ENCODE measurements at places on chromosomes 11 and 22.

- no peak for DNase-seq
Observed at GRCh38 chr22:33083212-33083611, 25.0 kb upstream of the SYN3 start.

DNA sequence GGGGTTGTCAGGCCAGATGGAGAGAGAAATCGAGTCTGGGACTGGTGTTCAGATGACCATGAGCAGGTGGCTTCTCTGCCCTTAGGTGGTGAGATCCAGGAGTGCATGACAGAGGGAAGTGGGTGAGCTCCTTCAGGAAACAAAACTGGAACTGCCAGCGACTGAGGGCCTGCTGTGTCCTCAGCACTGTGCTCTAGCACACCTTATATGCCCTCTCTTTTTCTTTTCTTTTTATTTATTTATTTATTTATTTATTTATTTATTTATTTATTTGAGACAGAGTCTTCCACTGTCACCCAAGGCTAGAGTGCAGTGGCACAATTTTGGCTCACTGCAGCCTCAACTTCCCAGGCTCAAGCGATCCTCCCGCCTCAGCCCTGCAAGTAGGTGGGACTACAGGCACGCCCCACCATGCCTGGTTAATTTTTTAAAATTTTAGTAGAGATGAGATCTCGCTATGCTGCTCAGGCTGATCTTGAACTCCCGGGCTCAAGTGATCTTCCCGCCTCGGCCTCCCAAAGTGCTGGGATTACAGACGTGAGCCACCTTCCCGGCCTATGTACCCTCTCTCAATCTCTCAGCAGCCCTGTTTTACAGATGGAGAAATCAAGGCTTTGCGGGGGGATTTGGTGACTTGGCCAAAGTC, 14.8 kb upstream of the RASD2 start:
- no peak for DNase-seq

DNA sequence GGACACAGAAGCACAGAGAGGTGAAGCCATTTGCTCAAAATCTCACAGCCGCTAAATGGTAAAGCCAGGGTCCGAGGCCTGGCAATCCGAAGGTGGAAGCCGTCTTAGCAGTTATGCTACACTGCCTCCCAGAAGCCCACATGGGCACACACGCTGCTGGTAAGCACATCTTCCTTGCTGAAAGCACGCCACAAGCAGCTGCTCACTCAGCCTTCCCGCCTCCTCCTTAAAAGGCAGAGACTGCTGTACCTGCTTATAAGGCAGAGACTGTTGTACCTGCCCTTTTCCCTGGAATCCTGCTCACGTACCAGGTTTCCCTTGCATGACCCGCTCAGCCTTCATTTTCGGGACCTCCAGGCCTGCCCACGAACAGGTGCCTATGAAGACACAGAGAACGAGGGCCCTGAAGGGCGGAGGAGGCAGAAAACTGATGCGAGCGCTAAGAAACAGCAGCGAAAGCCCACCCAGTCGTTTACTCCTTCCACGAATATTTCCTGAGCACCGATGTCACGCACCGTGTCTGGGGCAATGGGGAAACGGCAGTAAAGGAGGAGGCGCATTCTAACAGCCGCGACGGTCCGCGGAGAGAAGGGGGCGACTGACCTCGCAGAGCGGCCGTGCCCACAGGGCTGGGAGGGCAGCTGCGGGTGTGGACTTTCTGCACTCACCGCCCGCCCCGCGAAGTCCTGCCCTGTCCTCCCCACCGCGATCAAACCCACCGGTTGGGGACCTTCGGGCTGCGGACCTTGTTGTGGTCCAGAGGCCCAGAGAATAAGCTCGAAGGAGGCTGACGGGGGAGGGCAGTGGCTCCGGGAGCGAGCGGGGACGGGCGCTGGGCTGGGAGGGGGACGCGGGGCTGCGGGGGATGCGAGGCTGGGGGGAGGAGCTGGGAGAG, 13.0 kb downstream of the SPATA19 start:
- no peak for DNase-seq

DNA sequence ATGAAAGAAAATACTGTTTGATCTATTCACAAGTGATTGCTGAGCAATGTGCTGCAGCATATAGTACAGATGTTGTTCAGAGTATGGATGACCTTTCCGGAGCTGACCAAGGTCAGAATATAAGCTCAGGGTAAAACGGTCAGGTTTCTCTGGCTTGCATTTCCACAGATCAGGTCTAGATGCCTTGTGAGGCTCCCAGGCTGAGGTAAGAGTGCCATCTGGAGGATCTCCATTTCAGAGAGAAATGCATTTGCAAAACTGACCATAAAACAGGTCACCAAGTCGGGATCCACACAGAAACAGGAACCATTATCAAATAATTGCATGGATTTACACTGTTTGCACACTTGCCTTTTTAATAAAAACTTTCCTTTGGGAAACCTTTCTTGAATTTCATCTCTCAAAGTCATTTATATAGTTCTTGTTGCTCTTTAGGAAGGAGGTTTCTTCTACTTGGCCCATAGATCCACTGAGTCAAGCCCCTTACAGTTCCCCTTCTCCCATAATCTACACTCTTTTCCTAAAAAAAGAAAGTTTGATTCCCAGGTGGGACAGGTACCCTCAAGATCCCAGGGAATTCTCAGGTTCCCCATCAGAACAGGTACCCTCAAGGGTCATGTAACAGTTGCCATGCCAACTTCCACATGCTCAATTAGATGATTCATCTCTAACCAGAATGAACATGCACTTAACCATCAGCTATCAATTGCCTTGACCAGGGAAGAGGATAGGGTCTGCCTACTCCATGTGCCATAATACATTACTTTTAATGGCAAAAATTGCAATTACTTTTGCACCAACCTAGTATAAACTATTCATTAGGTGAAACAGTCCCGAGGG, 25.0 kb upstream of the TMPRSS5 start:
- DNase-seq, result peak; percentile 63

DNA sequence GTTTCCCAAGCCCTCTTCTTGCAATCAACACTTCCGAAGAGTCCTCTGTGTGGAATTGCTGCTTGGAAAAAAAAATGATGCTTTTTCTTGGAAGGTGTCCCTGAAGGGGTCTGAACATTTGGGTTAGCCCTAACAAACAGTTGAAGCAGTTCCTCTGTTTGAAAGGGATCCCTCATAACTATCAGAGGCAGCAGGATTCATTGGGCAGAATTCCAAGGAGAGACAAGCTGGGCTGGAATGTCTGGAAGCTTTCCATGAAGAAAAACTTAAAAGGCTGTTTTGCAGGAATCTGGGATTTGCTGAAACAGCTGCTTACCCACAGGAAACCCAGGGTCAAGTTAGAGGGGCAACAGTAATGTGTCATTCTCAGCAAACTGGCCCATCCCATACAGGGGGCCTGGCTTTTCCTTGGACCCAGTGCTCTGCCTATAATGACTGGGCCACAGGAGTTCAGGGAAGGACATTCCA, 3.1 kb downstream of the CSNK2A3 start:
- peak; percentile 92 for DNase-seq

DNA sequence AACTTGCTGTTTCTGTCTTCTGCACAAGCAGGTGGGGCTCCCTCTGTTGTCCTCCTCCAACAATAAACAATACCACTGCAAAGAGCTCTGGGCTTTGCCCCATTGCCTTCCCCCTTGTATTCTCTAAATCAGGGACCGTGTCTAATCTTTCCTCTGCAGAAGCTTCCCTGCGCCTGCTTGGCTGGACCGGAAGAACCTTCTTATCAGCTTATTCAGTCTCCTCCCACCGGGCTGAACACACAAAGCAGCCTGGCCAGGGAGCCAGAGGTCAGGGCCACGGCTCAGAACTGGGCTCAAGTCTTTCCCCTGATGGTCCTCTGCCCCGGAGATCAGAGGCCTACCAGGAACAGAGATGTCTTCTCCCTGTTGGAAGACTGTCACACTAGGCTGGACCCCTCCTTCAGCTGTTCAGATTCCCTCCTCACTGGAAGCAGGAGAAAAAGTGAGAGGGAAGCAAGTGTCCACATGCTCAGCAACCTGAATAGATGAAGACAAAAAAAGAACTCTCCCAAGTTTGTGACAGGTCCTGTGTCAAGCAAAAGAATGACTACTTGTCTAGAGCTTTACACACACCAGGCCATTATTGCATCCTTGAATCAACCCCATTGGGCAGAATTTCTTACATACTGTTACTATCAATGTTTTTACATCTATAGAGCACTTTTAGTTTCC, 63.7 kb downstream of the RAB30 start:
- no peak for DNase-seq

- peak; percentile 92 for DNase-seq
Observed at GRCh38 chr11:63916837-63917691, at the start of gene RCOR2. Gene RCOR2, minus strand, starts transcription at chr11:63917164. Its CDS starts 708 bp downstream, at chr11:63916456.

DNA sequence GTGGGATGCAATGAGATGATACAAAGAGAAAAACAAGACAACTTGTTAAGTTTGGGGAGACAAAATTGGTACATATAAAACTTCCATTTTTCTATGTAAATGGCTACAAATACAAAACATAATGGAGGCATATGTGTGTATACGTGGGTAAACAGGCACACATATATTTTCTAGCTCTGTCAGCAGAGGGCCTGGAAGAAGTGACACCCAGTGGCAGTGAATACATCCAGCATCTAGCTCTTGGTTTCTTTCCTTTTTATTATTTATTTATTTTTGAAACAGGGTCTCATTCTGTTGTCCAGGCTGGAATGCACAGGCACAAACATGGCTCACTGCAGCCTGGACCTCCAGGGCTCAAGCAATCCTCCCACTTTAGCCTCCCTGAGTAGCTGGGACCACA, 5.0 kb upstream of the RASL10A start:
- peak; percentile 29 for DNase-seq
